ENCODE measurements at places on chromosomes 13 and 19.

- no peak for DNase-seq
Measured at GRCh38 chr19:29685326-29685725, 20.1 kb downstream of the PLEKHF1 start.

DNA sequence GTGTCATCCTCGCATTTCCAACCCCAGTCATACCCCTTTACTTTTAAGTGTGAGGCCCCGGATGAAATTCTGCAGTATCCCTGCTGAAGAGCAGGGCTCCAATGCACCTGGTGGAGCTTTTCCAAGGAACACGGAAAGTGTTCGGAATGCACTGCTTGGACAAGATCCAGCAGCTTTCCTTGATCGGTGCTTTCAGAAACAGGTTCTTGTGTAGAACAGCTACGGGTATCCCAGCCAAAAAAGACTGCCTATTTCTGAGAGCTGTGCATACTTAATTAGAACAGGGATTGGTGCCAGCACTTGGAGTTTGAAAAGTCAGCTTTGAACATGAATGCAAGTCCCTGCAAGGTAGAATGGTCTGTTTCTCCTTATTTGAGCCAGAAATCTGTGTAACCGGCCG, 87.2 kb upstream of the C1QTNF9B start:
- no peak for DNase-seq

DNA sequence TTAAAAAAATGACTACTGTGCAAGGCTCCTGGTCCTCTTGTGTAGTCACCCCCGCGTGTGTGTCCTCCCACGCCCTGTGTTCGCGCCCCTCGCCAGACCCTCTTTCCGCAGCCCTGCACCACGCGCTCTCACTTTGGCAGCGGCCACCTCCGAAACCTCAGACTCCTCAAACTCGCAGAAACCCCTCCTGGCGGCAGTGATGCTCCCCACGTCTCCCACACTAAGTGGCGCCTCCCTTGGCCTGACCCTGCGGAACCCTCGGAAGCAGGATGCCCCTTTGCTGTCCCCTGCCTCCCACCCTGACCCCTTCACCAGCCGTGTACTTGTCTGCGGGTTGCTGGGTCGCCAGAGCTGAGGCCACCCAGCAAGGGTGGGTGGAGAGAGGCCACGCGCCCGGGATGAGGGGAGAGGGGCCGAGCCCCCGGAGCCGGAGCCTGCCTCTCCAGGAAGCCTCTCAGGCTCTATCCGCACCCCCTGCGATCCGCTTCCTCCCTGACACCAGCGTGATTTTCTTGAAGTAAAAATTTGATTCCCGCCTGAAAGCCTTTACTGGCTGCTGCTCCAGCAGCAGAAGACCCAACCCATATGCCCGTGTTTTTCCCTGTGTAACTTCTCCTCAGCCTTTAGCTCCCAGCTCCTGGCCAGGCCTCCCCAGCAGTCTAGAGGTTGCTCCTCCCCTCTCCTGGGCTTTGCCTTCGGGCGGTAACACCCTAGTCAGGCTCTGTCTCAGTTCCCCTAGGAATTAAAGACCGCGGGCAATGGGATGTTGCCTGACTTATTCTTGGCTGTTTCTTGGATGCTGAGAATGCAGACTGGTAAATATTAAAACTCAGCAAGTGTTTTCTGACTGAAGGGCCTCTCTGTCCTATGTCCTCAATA, 55.2 kb downstream of the MIPEP start:
- no peak for DNase-seq

DNA sequence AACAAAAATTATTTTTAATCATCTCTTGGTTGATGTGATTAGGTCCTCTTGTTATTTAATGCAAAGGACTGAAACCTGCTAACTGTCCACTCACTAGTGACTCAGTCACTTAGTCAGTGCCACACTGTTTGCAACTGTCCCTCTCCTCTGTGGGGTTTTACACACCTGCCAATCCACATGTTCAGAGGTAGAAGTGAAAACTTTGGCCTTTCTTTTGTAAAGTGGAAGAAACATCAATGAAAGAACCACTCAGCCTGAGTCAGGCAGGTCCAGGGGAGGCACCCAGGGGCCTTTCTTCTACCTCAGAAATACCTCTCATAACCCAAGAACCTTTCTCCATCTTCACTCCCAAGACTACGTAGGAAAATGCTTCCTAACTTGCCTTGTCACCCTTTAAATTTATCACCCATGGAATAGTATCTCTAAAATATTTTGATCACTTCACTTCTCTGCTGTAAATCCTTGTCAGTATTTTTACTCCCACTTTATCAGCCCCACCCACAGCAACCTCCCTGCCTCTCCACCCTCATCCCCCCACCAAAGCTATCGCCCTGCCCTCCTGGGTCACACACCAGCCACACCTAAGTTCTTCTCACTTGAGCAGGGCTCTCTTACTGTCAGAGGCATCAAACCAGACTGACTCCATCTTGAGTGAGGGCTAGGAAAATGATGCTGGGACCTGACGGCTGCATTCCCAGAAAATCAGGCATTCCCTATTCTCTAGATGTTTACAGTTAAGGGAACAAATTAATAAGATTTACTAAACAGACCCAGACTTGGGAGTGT, 29.6 kb upstream of the EEF1AKMT1 start:
- no peak for DNase-seq

- peak; percentile 87 for DNase-seq
Measured at GRCh38 chr19:34662919-34663318, 14.0 kb downstream of the SCGB2B2 start.

DNA sequence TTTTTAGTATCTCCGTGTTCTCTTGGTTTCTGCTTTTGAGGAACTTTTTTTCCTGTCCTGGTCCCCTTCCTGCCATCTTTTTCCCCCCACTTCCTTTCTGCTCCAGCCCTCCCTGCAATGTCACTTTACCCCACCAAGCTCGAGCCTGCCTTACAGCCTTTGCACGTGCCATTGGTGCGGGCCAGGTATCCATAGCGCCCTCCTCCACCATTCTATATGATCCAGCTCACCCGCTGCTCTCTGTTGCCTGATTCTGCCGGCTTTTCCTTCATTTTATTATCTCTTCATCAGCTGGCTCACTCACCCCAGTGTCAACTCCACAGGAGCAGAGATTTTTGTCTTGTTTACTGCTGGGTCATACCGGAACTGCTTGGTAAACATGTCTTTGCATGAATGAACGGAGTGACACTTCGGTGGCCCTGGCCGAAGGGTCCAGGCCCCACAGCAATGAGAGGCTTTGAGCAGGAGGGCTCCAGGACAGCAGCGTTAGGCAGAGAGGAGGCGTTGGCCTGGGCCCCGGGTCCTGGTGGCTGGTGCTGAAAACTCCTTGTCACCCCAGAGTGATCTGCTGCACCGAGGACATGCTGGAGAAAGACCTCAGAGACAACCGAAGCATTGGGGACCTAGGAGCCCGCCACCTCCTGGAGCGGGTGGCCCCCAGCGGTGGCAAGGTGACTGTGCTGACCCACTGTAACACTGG, 1.2 kb downstream of the MRI1 start:
- DNase-seq: no peak

- DNase-seq: no peak
Measured at GRCh38 chr19:50401605-50402450, 16.9 kb upstream of the SPIB start.

DNA sequence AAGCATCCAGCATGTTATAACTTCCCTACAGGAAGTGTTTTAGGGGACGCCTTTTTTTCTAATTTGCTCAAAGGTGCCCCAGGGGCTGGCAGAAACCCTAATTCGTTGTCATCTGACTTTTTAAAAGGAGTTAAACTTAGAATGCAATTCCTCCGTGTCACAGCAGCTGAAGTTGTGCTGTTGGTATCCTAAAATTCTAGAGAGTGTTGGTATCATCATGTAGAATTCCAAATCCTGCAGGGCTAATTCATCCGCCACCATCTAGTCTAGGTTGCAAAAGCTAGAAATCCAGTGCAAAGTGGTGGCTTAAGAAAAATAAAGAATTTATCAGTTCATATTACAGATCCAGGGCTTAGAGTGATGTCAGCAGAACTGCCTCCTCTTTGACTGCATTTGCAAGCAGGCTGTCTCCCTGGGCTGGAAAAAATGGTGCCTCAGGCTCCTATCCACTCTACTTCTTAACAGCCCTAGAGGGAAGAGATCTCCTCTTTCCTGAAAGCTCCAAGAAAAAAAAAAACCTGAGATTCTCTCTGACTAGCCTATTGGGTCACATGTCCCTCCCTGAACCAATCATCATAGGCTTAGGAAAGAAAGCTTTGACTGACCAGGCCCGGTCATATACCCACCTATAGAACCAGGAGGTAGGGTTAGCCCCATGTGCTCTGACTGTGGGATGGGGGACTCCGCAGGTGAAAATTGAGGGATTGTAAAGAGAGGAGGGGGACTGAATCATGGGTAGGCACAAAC, 73.0 kb downstream of the MAP4K1 start:
- DNase-seq: no peak

GRCh38 chr19:50513746-50514345, at the start of gene ASPDH:
Gene ASPDH, minus strand, starts transcription at chr19:50513913. Its CDS starts 90 bp downstream, at chr19:50513823.
- DNase-seq: no peak

DNA sequence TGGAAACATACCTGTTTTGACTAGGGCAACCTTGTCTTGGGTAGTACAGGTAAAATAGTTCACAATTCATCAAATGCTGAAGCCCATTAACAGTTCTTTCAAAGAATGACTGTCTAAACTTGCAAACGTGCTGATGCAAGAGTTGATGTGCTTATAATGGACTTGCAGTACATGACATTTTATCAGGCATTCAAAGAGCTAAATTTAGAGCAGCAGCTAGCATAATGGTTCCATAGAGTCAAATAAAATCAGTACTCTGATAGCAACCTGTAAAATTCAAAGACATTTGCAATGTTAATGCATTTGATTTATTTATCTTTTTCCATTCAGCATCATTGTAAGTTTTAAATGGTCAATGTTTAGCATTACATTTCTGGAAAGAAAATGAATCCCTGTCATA, 979.7 kb upstream of the SLC10A2 start:
- DNase-seq: no peak

GRCh38 chr13:42867232-42867631, 85.8 kb downstream of the FAM216B start:
- no peak for DNase-seq

GRCh38 chr13:91722267-91722884, 324.0 kb downstream of the GPC5 start:
- DNase-seq: peak; percentile 76

GRCh38 chr19:5006201-5006600, 37.3 kb downstream of the KDM4B start:
- no peak for DNase-seq

DNA sequence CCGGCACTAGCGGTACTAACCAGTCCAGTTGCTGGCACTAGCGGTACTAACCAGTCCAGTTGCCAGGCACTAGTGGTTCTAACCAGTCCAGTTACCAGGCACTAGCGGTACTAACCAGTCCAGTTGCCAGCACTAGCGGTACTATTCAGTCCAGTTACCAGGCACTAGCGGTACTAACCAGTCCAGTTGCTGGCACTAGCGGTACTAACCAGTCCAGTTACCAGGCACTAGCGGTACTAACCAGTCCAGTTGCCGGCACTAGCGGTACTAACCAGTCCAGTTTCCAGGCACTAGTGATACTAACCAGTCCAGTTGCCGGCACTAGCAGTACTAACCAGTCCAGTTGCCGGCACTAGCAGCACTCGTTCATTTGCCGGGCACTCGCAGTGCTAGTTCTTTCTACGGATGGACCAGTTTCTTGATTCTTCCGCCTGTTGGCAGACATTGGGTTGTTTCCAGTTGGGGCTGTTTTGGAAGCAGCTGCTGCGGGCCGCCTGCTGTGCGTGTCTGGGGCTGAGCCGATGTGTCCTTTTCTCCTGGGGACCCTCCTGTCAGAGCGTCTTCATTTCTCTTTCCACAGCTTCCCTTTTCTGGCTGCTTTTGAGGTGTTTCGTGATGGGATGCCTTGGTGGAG, 123.4 kb upstream of the MCF2L start:
- DNase-seq: no peak

GRCh38 chr13:94343243-94343585, 136.3 kb downstream of the DCT start:
- no peak for DNase-seq

DNA sequence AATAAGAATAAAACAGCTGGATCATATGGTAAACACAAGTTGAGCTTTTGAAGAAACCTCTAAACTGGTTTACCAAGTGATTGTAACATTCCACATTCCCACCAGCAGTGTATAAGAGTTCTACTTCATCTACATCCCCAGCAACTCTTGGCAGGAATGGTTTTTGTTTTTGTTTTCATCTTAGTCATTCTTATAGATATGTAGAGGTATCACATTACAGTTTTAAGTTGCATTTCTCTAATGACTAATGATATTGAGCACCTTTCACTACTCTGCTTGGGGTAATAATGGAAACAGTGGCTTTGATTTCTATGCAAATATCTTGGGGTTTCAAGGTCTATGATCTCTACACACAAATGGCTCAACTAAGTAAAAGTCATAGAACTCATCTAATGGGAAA, 614.5 kb downstream of the TBC1D4 start:
- no peak for DNase-seq

DNA sequence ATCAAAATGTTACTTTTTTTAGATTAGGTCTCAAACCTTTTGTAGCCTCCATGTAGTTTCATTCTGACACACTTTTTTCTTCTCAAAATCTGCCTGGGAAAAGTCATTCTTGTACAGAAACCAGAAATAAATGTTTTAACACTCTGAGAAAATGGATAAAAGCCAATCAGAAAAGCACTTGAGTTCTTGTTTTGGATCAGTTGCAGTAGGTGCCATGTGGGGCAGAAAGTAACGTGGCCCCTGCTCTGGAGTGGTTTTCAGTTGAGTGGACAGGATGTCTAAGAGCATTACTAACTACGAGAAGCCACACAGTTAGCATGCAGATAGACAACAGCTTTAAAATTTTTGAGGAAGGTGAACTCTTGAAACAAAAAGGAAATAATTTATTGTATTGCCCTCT, 19.1 kb downstream of the GPR183 start:
- no peak for DNase-seq

DNA sequence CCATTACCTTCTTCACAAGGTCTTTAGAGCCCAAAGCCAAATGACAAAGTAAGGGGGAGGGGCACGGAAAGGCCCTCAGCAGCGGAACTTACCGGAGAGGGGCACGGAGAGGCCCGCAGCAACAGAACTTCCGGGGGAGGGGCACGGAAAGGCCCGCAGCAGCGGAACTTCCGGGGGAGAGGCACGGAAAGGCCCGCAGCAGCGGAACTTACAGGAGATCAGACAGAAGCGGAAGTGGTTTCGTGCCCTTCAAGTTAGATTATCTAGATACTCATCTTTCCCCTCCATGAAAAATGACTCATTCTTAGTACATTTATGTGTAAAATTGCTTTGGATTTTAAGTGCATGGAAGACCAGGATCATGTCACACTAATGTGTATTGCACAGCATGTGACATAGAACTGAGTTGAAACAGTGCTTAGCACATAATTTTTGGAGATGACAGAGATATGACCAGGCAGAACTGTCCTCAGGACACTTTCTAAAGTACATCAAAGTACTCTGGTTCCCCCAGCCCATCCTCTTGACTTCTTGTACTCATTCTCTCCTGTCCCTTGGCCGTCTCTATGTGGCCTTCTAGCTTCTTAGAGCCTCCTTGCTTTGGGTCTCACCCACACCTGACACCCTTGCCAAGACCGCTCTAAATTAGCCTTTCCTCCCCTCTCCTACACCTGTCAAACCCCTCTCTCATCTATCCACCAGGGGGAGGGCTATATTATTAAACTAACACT, 25.7 kb upstream of the TPTE2 start:
- peak; percentile 75 for DNase-seq

GRCh38 chr13:112435973-112436372, 59.8 kb downstream of the SPACA7 start:
- DNase-seq: no peak

All from NAMALWA (cell line).